Activated CD4-positive, alpha-beta T cell treated with anti-CD3 and anti-CD28 coated beads for 24 hours (primary cell): ENCODE measurements at places on chromosomes 2 and 18.

- no peak for DNase-seq
Observed at GRCh38 chr18:48544116-48544515, 5.3 kb downstream of the CTIF start.

- DNase-seq, result no peak
Observed at GRCh38 chr18:9431296-9431695, 44.0 kb upstream of the RALBP1 start.

GRCh38 chr2:46812361-46813019, 103.1 kb downstream of the MCFD2 start:
- no peak for DNase-seq

GRCh38 chr2:111165084-111165483, 44.4 kb downstream of the BCL2L11 start:
- no peak for DNase-seq

DNA sequence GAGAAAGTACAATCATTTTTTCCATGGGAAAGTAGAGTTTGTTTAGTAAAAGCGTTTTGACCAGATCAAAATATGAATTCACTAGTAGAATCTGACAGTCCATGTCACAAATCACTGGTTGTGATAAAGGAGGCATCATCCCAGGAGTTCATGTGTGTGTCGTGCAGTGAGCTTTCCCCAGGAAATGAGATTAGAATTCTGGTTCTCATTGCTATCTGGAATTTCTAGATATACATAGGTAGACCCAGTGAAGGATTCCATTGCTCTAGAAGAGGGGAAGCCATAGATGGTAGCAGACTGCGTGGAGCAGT, 206.6 kb downstream of the NCK2 start:
- no peak for DNase-seq

DNA sequence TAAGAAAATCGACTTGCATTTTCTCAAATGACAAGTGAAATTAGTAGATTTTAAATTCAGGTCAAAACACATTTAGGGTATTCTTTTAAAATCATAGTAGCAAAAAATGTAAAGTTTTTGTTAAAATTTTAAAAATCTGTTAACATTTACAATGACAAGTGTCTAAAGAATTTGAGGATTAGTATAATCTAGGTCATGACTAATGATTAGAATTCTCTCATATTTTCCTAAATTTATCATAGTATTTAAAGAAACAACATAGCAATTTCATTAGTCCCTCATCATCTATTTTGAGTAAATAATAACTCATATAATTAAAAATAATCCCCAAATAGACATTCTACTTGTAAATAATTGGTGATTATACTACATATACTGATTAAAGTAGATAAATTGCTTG, 23.6 kb downstream of the THUMPD2 start:
- no peak for DNase-seq

GRCh38 chr2:157256626-157257025, 879 bp upstream of the GALNT5 start:
- DNase-seq, result no peak

DNA sequence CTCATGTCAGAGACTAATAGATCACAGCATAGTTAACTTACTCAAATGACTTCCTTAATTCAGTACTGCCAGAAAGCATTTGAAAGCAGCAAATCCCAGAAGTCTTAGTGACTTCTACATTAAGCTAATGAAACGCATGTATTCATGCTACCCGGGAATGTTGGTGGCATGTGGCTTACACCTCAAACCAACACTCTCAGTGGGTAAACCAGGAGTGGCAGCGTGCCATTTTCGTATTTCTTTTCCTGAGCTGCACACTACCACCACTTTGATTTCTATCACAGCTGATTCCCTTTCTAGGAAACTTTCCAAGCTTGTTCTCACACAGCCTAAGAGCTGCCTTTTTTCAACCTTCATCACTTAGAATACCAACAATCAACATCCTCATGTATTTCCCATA, 646.6 kb downstream of the NRXN1 start:
- no peak for DNase-seq

- no peak for DNase-seq
Observed at GRCh38 chr2:55108456-55109160, 58.4 kb upstream of the RTN4 start.

DNA sequence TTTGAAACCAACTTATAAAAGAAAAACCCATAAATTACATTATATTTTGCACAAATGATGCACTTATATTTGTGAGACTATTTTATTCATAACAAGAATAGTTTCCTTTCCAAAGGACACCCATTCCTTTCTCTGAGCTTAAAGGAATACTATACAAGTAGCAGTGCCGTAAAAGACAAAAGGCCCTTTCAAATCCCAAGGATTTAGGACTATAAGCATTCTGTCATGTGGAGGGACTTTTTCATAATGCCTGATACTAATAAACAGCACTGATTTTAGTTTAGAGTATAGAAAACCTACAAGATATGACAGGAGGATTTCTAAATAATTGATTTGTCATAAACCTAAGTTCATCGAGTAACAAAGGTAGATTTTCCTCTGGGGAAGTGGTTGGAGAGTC, 1134.2 kb upstream of the ZEB2 start:
- no peak for DNase-seq

- DNase-seq, result no peak
Observed at GRCh38 chr2:26620031-26620605, 21.0 kb downstream of the CIB4 start.

DNA sequence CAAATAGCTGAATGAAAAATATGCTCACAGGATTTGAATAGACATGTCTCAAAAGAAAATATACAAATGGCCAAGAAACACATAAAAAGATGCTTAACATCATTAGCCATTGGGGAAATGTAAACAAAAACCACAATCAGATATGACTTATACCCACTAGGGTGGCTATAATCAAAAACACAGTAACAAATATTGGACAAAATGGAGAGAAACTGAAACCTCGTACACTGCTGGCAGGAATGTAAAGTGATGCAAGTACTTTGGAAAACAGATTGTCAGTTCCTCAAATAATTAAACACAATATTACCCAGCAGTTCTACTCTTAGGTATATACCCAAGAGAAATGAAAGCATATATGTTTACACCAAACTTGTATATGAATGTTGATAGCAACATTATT, 213.0 kb downstream of the PHLPP1 start:
- DNase-seq, result no peak

DNA sequence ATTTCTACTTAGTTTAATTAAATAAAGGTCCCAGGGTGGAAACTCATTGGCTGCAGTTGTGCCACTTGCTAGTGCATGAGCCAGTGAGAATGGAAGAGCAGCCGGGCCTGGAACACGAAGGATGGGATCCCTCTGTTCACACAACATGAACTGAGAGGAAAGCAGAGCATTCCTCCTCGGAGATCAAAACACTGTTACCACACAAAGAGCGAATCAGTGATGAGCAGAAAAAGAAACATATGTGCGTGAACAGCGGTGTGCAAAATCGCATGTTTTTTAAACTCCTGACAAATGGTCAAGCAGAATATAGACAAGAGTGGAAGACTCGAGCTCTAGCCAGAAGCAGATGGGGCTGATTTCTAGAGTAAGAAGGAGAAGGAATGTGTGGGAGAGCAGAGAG, 28.4 kb upstream of the ANKRD44 start:
- no peak for DNase-seq

DNA sequence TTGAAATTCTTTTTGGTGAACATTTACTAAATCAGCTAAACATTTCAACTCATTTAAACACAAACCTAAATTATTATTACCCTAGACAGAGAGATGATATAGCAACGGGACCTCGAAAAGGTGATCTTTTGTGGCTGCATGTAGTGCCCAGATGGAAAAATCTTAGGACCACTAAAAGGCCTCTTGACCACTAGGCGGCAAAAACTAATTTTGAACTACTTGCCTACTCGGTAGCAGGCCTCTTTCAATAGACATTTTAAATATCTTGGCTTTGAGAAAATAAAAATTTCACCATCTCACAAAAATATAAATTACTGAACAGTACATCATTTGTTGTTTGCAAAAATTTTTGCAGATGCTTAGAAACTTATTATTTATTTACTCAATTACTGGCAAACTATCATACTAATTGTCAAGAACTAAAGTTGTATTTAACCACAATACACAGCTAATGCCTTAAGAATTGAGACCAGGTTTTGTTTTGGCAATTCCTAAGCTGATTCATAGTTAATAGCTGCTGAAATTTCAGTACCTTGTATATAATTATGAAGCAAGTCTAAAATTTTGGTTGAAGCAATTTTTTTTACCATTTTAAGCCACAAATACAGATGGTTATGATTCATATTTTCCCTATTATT, 9.4 kb downstream of the COL3A1 start:
- DNase-seq, result no peak

DNA sequence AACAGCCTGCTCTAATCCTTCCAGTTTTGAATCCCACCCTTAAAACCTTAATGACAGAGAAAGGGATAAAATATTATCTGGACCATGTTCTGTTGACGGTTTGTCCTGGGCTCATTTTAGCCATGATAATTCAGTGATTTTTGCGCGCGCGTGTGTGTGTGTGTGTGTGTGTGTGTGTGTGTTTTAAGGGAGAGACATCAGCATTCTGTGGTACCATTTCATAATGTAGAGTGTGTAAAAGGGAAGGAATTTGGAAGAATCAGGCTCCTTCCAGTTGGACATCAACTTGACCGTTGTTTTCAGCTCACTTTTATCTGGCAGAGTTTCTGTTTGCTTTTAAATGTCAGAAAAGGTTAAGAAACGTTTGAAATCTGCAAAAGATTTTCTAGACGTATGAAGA, 535.5 kb downstream of the TNS1 start:
- no peak for DNase-seq

DNA sequence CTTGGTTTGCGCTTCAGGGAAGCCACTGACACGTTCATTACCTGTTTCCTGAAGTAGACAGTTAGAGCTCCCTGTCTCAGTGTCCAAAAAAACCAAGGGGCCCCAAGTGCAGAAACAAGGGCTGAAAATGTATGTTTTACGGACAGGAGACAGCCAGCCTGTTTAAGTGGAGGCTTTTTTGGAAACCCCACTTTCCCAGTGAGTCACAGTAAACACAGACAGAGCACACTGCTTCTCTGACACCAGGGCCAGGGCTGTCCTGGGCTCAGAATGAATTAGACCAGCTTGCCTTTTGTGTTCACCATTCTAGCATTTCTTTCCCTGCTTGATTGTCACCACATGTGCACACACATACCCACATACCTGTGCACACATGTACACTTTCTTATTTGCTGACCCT, 128.6 kb downstream of the SH3RF3 start:
- DNase-seq, result no peak

DNA sequence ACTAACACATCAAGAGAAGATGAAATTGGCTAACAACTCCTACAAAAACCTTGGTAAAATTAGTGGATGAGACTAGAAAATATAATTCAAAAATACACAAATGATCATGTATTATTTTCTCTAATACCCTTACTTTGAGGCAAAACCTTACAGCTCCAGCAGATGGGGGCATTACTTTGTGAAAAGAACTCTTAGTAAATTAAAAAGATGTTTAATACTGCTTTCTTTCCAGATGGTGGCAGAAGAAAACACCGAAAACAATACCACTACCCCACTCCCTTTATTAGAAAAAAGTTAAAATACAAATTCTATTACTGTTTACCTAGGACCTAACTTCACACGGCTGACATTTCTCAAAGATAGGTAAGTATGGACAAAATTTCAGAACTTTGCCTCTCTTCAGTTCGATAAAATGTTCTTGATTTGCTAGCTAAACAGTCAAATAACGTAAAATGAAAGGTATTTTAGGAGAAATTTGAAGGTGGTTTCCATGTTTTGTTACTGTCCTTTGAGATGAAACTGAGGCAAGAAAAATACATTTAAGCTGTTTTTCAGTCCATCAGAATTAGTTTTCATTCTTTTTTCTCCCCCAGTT, 30.6 kb downstream of the ORC4 start:
- DNase-seq, result peak; percentile 2

DNA sequence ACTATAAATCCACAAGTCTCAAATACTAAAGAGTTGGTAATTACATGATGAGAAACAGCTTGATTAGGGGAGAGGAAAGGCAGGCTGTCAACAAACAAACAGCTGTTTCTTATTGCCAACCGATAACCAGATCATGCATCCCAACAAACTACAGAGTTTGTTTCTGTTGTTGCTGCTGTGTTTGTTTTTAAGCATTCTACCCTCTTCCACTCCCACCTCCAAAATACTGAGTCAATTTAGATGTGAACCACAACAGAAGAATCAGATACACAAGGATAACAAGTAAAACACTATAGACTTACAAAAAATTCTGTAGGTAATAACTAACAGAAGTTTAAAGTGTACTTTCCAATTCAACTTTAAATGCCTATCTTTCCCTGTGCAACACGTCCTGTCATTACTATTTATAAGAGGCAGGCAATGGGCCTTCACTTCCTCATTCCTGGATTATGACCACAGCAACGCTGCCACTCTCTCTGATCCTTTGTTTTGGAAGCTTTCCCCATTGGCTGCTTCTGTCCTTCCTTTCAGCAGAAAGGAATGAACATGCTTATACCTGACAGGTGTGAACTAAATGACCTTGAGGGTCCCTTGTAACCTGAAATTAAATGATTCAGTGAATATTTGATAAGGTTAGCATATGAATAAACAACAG, 152.0 kb downstream of the SRBD1 start:
- no peak for DNase-seq

DNA sequence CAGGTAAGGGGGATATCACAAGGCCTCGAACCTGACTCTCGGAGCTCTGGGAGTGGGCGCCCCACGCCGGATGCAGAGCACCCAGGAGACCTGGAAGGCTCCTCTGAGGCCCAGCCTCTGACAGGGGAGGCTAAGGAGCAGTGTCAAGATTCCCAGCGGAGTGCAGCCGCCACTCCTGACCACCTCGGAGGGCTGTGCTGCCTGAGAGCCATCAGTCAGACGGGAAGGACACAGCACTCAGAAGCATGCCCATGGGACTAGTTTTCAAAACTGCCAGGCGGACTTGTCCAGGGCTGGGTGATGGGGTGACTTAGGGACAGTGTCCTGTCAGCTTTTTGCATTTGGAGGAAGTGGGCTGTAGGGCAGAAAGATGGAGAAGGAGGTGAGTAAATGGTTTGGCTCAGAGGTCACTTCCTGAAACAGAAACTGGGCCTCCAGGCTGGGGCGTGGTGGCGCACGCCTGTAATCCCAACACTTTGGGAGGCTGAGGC, 34.6 kb upstream of the B3GNT7 start:
- no peak for DNase-seq

DNA sequence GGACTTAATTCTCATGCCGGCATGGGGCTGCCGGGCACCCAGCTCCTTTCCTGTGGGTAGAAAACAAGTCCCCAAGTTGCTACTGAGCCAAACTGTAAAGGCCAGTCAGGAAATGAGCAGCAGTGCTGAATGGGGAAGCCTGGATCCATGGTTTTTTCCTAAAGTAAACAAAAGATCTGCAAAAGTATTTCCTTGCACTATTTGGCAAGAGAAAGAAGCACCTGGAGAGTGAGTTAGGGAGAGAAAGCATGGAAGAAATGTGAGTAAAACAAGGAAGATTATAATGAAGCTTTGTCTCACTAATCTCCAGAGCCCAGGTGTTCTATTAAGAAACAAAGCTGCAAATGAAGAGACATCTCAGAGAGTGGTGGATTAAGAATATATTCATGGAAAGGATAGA, 117.6 kb downstream of the METTL8 start:
- no peak for DNase-seq
